ENCODE measurements at places on chromosomes 3 and 15.

DNA sequence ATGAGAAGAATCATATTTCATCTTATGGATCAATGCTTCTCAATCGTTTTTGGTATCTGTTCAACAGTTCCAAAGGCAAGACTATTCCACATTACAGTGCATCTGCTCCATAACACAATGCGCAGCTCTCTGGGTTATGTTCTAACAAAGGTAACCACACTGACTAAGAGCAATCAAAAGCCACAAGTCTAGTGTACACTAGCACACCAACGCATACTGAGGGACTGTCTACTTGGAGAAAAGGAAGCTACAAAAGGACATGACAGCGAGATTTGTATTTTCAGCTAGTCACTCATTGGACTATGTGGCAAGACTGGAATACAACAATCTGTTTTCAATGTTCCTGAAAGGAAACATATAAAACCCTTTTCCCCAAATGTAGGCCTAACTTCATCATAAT lies 35.8 kb downstream of the SETD2 start:
- DNase-seq, result no peak

DNA sequence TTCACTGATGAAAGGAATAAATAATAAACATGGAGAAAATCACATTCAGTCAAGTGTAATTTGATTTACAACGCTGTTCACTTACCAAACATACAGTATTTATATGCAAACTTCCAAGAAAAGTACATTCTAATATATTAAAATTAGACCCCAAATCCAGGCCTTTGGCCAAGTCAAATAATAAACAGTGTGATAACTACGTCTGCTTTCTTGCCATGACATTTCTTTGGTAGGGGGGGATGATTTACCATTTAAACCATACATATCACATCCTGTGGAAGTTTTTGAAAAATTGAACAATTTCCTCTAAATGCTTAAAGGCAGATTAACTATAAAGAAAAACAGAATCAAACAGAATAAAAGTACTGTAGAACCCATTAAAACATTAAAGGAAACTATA lies 368.2 kb upstream of the WNT5A start:
- no peak for DNase-seq

DNA sequence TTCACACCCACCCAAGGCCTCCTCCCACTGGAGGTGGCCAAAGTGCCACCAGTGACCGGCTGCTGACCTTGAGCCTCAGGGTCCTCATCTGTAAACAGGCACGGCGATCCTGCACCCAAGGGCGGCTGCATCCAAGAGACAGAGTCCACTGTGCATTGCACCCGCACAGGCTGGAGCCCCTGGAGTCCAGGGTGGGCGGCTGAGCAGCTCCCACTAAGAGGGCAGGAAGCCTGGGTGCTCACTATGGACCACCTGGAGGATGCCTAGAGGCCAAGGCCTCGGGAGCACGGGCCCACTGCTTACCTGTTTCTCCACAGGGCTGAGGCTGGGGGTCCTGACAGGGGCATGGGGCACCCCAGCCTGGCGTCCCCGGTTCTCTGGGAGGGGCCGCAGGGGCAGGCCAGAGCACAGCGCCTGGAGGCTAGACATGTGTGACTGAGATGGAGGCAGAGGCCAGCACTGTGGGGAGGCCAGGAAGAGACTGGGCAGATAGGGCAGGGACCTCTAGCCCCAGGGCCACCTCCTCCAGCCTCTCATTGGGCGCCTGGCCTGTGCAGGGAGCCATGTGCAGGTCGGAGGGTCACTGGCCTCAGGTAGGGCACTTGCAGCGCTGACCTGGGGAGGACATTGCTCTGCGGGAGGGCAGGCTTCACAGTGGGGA lies at the start of gene UROC1:
TSS of gene UROC1 (minus strand) at position 483 of the 661 bp plus-strand sequence. CDS start at position 429, 54 bp downstream.
- DNase-seq, result no peak

DNA sequence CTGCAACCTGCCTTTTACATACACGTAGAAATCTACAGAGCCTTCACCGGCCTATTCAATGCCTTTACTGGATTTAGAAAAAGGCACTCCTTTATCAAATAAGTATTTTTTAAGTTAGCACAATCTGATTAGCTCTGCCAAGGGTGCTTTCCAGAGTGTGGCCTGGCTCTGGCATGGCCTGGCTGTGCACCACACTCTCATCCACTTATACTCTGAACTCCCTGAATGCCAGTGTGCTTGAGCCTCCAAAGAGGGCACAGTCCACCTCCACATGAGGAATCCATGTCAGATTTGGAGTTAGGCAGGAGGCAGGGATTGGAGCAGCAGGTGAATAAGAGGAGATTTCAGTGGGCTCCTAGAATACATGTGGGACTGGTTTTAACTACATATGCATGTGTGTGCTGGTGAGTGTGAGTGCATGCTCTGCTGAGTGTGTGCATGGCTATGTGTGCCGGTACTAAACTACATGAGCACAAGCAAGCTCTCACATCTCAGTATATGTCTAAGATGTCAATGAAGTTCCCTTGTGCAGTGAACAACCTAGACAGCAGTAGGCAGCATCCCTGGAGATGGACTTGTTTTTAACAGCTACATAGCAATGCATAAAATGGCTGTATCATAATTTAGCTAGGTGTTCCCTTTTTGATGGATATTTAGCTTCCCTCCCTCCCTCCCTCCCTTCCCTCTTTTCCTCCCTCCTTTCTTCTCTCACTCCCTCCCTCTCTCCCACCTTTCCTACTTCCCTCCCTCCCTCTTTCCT lies 17.8 kb upstream of the ZFAND6 start:
- no peak for DNase-seq

GRCh38 chr3:139286825-139287224 lies 57.0 kb upstream of the MRPS22 start:
- no peak for DNase-seq

DNA sequence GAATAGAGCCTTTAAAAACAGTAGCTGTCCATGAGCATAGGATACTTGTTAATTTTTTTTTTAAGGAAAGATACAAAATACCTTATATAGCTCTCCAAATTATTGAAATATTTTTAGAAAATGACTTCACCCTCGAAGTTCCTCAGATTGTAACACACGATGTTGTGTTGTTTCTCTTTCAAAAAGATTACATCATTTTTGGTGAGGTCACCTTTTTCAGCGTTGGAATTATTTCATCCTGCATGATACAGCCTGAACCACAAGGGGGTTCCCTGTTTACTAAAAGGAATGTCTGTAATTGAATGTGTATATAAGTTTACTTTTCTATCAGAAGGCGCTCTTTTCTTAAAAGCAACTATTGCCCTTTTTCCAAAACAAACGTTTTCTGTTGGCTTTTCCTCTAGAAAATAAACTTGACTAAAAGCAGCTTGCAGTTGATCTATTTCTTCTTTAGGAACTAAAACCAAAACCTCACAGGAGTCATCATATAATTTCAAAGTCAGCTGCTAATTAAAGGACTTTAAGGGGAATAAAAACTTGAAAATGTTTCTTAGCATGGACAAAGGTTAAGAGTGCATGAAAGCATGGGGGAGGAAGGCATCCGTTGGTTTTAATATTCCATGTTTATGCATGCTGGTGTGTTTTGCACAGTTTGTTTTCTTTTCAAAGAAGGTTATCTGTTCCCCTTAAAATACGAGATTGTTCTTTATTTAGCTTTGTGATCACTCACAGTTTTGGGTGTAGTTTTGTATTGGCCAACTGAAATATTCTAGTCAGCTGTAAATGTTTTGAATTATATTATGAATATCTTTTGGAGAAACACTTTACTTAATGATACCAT lies 29.4 kb downstream of the LYSMD4 start:
- DNase-seq, result peak; percentile 55

DNA sequence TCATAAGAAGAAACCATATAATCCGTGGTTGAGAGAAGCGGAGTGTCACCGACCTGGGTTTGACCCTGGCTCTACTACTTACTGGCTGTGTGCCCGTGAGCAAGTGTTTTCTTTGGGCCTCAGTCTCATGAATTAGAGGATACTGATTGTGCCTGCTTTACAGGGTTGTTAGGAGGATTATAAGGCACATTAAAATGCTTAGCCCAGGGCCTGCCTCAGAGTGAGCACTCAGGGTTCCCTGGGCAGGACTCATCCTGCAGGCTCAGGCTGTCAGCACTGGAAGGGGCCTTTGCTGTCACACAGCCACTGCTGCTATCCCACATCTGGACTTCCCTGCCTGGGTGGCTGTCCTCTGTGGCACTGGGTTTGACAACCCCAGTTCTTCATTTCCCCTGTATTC lies 4.7 kb downstream of the PLA2G4F start:
- no peak for DNase-seq

- no peak for DNase-seq
Measured at GRCh38 chr15:70852501-70853317, 1.2 kb downstream of the LARP6 start.

DNA sequence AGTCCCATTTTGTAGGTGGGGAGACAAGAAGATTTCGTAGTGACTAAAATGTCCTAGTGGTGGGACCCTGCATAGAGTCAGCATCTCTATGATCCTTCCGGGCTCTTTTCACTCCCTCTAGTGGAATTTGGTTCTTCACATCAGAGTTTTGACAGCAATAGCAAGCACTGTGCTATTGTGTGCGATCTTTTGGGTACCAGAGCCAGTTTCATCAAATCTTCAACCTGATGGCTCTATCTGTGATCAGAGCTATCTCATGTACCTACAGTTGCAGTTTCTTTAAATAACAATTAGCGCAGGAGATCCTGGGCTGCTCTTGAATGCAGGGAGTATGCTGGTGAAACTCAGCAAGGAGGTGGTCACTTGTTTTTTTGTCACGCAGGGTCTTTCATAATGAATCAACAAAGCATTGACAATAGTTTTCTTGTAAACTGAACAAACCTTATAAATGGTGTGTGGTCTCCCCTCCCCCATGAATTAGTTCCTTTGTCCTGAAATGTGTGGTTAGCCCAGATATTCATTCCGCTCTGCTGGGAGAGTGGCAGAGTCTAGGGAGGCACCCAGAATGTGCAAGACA lies 257.2 kb upstream of the SOX2 start:
- no peak for DNase-seq

- DNase-seq, result no peak
Measured at GRCh38 chr3:15610082-15610759, 8.7 kb downstream of the BTD start.
